ENCODE measurements at places on chromosomes 1 and 21.
A peak's percentile ranks its signal among the peaks of the same experiment; 100 is the strongest.

- ATAC-seq = peak; percentile 92
Measured at GRCh38 chr1:202049129-202049528, 38.7 kb downstream of the ELF3 start.

DNA sequence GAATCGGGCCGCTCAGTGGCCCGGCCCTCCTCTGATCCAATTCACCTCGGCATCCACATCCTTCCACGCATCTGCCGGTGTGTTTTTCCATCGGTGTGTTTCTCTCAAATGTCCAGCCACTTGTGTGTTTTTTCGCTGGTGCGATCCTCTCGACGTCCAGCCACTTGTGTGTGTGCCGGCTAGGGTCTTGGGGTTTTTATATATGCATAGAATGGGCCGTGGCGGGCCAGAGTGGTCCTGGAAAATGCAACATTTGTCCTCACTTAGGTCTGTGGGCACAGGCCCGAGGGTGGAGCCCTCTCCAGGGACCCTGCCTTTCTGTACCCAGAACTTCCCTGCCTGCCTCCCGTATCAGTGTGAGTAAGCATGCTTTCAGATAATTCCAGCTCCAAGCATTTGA is 1106.4 kb downstream of the AMY1C start:
- no peak for ATAC-seq

- ATAC-seq = no peak
Measured at GRCh38 chr1:159979257-159979656, 25.2 kb upstream of the SLAMF9 start.

GRCh38 chr1:26537951-26538352 is 8.4 kb downstream of the RPS6KA1 start:
- no peak for ATAC-seq

DNA sequence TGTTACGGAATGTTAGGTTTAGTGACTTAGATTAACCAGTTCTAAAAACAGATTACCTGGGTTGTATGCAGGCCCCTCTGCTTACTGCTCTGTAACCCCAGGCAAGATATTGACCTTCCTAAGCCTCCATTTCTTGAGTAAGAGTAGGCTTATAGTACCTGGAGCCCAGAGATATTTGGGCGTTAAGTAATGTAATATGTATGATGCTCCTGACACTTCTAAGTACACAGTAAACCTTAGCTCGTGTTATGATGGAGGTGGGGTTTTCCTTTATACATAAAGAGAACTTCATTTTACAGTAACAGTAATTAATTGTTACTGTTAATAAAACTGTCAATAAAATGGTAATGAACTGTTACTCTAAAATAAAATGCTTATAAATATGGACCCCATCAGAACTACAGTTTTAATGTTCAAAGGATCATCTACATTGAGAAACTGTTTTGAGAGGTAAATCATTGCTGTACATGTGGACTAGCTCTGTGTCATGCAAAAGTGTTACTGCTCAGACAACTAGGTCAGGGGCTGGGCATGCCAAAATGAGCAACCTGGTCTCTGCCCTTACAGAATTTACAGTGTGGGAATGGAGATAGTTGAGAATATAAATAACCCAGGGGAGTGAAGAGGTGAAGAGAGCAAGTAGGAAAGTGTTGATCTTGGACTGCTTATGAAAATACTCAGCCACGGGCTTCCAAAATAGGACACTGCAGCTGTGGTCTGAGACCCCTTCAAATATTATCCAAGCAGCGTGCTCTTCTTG is 26.6 kb downstream of the LRRC8C start:
- no peak for ATAC-seq

DNA sequence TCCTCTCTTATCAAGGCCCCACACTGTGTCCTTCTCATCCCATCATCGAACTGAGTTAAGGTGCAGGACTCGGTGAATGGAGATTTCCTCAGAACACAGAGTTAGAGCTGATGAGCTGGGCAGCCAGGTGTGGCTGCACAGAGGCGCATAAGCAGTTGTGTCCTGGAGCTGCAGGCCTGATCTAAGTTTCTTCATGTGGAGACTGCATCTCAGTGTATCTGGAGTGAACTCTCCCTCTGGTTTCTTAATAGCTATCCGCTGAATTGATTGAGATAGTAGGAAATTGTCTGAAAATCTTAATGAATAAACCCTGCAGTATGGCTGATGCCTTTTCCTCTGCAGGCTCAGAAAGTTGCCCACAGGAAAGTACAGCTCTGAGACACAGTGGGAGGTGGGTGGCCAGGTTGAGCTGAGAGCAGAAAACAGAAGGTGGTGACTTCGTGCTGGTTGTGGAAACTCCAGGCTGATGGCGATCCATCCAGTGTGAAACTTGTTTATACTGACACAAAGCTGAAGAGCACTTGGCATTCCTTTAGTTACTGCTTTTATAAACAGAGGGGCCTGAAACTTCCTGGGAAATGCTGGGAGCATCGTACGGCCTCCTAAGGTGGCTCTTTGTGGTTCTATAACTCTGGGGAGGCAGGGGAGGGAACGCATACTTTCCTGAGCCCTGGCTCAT is 67.4 kb upstream of the F3 start:
- no peak for ATAC-seq

- no peak for ATAC-seq
Measured at GRCh38 chr1:245334827-245335490, 180.2 kb downstream of the KIF26B start.

- ATAC-seq = no peak
Measured at GRCh38 chr1:114470681-114471080, 40.3 kb downstream of the TRIM33 start.

- ATAC-seq = no peak
Measured at GRCh38 chr21:26061437-26061836, 109.1 kb downstream of the APP start.

DNA sequence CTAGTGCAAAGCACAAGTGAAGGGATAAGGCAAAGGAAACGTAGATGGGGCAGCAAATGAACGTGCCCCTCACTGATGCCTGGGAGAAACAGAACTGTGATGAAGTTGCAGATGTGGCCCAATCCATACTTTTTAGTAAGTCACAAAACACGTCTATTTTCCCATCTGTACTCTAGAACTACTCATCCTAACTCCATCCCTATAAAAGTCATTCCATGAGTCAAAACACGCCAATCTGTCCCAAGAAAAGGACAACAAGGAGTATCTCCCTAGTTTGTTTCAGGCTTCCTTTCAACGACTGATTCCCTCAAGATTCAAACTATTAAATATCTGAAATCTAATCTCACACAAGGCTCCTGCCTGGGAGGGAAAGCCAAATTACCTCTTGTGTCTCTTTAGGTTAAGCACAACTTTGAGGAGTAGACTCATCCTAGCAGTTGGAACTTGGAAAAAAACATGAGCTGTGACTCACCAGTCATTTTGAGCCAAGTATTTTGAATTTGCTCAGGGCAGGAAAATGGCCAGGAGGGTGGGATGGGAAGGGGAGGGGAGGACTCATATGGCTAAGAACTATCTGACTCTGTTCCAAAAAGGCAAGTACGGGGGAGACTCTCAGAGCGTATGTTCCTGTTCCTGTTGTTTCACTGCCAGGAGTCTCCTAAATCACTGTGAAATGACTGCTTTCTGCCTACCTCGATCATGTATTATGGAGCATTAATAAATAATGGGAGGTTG is 214.5 kb upstream of the CAMK1G start:
- peak; percentile 14 for ATAC-seq

DNA sequence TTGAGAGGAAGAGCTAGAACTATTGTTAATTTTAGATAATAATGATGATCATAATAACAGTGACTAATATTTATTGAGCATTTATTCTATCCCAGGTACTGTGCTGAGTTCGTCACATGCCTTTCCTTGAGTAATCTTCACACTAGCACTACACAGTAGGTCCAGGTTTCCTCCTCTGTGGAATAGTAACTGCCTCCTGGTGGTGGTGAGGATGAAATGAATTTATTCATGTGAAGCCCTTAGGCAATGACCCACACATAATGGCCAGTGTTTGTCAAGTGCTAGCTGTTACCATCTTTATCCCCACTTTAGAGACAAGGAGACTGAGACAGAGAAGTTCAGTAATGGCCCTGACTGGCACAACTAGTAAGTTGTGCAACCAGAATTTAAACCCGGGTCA is 5.9 kb downstream of the NIPAL3 start:
- ATAC-seq = no peak

DNA sequence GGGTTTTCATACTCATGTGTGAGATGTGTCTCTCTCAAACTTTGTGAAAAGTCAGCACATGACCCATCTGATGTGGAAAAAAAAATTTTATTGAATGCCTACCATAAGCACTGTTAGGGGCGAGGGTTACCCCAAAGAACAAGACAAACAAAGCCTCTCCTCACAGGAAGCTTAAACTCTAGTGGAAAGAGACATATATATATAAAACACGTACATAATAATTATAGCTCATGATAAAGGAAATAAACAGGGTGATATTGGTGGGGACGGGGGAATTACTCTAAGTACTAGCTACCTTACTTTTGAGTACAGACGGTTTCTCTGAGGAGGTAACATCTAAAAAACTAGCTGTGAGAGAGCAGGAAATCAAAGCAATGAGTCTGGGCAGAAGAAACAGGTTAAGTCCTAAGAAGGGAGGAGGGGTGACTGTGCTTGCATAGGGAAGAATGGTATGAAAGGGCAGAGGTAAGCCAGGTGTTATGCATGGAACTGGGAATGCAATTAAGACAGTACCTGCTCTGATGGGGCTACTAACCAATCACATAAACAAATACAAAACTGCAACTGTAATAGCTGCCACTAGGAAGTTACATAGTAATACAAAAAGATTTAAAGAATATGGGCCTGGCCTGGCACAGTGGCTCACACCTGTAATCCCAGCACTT is 4.5 kb downstream of the LIN9 start:
- no peak for ATAC-seq

Data from motor neuron (in vitro differentiated cells).